ENCODE measurements at places on chromosomes 7 and 10.

DNA sequence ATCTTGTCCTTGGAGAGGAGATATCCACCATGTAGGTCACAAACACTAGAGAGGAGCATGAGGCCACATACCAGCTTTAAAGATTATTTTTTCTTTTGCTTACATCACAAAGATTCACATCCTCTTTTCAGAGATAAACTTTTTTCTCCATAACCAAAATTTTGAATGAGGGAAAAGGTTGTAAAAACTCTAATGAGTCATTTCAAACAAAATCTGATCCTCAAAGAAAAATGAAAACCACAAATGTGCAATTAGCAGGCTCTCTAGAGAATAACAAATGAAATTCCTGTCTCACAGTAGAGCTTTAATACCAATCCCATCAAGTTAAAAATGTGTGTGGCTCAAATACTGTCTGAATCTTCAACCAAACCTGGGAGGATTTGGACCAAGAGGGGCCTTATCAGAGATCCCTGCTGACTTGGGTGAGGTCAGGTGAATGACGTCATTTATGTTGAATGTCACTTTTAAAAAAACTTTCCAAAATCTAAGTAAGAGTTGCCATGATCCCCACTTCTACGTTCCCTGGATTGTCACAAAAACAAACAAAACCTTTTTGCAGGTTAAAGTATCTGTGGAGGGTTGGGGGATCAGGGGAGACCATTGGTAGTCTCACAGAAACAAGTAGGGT is 261.5 kb upstream of the NPSR1 start:
- no peak for DNase-seq

DNA sequence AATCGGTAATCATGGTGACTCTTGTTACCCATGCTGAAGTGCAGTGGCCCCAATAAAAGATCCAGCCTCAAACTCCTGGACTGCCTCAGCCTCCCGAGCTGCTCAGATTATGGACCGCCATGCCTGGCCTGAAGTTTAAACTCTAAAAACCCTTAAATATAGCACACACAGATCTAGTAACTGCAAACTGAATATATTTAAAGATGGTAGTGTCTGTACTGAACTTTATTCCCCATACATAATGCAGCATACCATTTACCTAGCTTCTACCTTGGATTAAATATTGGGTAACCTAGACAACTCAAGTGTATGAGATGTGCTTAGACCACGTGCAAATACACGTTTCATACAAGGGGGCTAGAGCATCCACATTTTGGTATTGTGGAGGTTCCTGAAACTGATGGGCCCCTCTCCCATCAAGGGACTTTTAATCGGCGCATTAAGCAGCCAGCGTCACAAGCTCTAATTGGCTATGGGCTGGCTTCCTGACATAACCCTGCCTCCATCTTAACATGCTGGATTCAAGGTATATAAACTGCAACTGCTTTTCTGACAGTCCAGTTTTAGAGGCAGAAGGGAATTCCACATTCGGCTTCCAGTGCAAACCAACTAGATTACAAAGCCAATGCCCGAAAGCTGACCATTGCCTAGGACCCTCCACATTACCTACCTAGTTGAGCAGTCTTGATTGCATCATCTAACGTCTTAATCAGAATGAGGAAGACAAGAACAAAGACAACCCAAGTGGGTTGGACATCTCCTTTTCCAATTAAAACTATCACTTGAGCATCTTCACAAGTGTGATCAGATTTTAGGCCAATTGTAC is 13.0 kb downstream of the HNRNPA2B1 start:
- DNase-seq: no peak

DNA sequence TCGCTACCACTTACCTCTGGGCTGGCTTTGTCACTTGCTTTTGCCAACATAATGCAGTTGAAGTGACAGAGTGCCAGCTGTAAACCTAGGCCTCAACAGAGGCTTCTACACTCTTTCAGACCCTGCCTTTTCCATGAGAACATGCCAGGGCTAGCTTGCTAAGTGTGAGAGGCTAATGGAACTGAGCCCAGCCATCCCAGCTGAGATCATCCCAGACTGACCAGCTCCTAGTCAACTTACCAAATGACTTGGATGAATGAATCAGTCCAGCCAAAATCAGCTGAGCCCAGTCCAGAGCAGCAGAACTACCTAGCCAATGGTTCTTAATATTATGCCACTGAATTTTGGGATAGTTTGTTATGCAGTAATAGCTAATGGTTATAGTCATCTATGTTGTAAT is 34.7 kb upstream of the MKLN1 start:
- DNase-seq: no peak

- DNase-seq: no peak
Observed at GRCh38 chr10:46018453-46019176, 11.8 kb downstream of the NCOA4 start.

- no peak for DNase-seq
Observed at GRCh38 chr7:140641524-140642195, 1.0 kb upstream of the DENND2A start.

DNA sequence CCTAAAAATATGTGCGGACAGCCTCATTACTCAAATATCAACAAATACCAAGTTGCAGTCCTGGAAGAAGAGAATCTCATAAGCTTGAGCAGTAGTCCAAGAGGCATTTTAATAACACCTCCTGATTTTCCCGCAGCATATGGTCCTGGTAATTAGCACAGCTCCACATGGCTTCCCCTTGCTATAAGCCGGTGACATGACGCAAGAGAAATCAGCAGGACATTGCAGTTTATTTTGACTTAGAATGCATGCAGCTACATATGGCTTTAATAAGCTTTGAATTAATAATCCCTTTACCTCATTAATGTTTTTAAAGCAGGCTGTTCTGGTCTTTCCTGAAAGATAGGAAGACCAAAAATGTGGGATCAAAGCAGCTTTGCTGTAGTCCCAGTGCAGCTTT is 137.6 kb downstream of the RAMP3 start:
- no peak for DNase-seq

DNA sequence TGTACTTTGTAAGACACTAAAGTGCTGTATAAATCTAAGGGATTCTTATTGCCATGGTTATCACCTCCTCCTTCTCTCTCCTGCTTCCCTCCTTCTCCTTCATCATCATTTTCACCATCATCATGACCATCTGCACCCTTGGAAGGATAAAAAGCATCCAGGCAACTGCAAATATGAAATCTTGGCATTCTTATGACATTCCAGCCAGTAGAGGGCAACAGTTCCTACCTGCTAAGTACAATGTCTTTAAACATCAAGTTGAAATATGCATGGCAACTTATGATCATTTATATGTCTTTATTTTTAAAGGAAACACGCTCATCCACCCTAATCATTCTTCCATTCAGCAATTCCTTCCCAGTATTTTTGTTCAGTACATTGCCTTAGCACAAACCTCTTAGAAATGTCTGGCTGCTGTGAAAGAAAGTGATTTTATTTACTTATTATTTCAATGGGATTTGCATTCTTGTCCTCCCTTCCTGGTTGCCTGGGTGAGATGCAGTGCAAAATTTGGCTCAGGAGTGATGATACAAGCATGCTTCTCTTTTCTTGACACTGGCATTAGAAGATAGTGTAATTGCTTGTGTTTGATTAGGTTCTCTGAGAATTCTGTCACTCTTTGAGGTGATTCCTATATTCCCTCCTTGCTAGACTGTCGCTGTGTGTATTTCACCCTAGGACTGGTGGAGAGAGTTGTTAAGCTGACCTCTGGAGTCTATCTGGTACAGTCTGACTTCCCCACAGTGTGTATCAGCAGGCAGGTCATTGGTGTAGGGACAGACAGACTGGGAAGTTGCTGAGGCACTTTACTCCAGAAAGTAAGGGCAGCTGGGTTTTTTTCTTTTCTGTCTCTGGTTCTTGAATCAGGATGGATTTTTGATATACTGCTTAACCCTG is 188.5 kb upstream of the BMPER start:
- no peak for DNase-seq

DNA sequence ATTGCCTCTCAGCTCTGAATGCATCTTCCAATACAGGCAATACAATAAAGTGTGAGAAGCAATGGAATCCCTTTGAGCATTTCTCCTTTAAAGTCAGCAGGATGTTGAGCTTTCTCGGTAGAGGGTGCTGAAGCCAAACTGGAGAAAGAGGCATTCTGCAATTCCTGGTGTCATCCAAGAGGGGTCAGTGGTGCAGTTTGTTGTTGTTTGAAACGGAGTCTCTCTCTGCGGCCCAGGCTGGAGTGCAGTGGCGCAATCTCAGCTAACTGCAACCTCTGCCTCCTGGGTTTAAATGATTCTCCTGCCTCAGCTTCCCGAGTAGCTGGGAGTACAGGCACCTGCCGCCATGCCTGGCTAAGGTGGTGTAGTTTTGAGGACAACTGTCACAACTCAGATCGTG is 486.5 kb downstream of the CALN1 start:
- no peak for DNase-seq

- DNase-seq: no peak
Observed at GRCh38 chr10:13201132-13201531, 33.0 kb downstream of the UCMA start.

- DNase-seq: no peak
Observed at GRCh38 chr7:133310232-133310862, 57.5 kb downstream of the EXOC4 start.

DNA sequence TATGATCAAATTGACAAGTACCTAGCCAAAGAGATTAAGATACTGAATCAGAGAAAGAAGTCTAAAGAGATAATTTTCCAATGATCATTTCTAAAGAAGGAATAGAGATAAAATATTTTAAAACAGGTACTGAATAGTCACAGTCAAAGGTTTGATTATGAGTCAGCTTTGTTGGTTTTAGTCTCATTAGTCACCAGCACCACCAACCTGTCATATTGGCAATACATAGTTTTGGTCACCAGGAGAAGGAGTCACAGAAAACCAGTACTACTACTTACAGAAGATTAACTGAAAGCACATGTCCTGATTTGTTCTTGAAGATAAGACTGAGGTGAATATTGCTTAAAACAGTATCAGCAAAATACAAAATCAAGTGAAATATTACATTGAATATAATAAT is 34.6 kb downstream of the ZEB1 start:
- no peak for DNase-seq

GRCh38 chr10:79027147-79028055 is 41.4 kb upstream of the ZMIZ1 start:
- DNase-seq: no peak

GRCh38 chr7:158831738-158832091 is 2.4 kb upstream of the ESYT2 start:
- DNase-seq: no peak

GRCh38 chr7:129968592-129969383 is 16.0 kb upstream of the UBE2H start:
- DNase-seq: no peak

- DNase-seq: no peak
Observed at GRCh38 chr10:124521429-124521871, 59.8 kb downstream of the LHPP start.

DNA sequence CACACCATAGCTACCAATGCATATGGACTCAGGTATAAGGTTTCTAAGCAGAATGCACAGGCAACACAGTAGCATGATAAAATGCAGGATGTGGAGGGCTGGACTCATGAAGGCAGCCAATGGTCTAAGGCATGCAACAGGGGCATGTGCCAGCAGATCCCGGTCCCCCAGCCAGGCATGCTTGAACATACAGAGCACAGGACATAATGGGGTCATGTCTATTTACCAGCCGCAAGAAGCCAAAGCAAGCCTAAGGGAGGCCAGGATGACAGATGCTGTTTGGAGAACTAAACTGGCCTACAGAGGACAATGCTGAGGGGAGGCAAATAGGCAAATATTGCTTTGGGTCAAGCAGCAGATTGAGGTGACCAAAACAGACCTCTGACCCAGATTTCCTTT is 60.0 kb upstream of the PDLIM1 start:
- DNase-seq: no peak

DNA sequence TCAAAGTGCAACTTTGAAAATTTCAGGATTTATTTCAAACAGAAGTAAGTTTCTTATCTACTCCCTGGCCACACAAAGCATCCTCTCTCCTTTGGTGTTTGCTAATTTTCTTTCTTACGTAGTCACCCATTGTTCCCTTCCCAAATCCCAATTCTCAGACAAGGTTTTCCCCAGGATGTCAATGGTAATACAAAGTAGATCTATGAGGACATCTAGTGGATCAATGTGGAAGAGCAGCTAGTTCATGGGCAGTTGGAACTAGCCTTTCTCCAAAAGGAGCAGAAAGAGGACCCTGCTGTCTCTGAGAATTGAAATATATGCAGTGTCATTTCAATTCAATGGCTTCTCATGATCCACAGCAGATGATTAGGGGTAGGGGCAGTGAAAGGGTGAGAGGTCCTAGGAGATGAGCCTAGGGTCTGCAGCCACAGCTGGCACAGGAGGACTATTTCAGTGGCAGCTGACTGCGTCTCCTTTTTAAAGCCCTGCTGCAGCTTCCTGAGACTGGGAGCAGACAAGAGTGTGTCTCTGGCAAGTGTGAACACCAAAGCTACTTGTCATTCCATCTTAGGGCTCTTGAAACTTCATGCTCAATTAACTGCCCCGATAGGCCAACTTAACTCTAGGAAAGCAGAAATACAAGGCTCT is 632.6 kb downstream of the KCNMA1 start:
- no peak for DNase-seq

DNA sequence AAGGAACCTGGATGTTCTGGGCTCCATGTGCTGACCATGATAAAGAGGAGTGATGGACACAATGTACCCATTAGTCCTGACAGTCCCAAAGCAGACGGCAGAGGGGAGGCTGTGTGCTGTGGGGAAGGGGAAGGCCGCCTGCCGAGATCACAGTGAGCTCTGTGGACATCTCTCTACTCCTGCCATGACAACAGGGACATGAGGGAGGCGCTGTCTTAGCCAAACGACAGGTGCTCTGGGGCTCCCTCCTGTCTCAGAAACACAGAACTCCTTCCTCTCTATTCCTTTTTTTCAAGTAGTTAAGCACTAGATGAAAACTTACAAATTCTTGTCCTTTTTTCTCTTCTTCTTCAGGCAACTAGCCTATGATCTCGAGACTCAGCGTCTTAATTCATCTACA is 113.1 kb downstream of the RNF32 start:
- no peak for DNase-seq

GRCh38 chr7:69738396-69738951 is 140.2 kb downstream of the AUTS2 start:
- DNase-seq: no peak

DNA sequence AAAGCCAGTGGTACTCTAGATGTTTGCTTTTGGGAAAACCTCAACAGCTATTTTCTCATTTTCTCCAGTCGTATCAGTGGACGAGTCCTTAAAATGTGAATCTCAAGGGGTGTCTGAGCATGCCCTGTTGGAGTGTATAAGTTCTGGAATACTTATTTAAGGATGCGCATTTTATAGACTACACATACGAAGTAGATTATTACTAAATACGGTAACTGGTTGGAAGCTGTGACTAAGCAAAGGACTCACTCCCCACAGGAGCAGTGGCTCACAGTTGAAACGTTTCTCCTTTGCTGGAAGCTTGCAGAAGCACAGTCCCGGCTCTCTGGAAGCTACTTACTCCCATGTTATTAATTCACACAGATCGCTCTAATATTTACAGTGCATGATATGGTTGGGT is 90.8 kb upstream of the DNAJB6 start:
- DNase-seq: no peak

GRCh38 chr7:142711196-142711595 is 38.1 kb upstream of the PRSS1 start:
- no peak for DNase-seq

DNA sequence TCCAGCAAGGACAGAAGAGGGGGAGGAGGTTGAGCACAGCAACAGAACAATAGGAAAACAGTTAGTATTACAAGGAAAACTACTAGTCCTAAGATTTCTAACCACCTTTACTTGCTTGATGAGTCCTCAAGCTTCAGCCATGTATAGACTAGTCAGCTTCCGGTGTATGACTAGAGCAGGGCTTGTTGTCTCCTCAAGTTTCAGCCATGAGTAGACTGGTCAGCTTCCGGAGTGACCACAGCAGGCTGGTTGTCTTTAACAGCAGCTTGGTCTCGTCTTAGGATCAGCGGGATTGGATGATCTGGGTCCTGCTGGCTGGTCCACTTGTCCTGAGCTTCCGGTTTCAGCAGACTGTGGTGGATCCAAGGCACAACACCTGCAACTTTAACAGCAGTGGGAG is 10.6 kb upstream of the ZNF239 start:
- no peak for DNase-seq
